ENCODE measurements at places on chromosomes 7 and 10.
A peak's percentile ranks its signal among the peaks of the same experiment; 100 is the strongest.

DNA sequence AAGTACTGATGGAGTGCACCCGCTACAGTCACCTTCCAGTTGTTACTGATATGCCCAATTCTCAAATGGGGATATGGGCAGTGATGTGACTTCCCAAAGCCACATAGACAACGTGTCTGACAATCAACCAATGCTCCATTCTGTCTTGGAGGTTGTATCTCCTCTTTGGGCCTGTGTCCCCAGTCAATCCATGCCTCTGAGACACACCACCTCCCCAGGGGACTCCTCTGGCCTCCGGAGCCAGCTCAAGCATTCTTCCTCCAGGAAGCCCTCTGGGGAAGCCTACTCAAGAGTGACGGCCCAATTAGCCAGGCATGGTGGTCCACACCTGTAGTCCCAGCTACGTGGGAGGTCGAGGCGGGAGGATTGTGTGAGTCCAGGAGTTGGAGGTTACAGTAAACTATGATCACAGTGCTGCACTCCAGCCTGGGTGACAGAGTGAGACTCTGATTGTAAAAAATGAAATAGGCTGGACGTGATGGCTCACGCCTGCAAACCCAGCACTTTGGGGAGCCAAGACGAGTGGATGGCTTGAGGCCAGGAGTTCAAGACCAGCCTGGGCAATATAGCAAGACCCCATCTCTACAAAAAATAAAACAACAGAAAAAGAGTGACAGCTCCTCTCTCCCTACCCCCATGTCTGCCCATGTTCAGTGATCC, 99.5 kb upstream of the TNRC18 start:
- DNase-seq = no peak

GRCh38 chr10:3136763-3137611, 35.6 kb downstream of the PITRM1 start:
- no peak for DNase-seq

GRCh38 chr10:97135464-97135863, 50.3 kb downstream of the SLIT1 start:
- DNase-seq = no peak

DNA sequence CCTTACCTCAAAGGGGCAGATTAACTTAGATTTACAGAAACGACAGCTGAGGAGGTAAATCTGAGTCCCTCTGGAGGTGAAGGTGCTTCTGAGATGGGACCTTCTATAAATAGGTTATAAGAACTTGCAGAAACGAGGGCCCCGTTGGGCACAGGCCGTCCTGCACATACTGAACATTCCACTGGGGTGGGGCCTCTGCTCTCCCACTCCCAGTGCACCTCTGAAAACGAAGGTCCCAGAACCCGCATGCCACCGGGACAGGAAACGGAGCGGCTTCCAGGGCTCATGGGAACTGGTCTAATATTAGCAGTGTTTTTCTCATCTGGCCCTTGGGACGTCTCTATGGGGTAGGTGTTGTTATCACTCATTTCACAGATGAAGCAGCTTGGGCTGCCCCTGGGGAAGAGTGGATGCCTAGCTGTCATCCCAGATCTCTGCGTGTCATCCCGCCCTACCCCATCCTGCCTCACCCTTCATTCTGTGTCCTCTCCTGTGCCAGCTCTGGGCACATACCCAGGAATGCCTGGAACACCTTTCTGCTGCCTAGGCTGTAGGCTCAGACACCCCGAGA, 19.6 kb downstream of the C10orf62 start:
- DNase-seq = no peak

- peak; percentile 6 for DNase-seq
These were observed 42.8 kb downstream of the CTTNBP2 start for GRCh38 chr7:117830422-117830954.

DNA sequence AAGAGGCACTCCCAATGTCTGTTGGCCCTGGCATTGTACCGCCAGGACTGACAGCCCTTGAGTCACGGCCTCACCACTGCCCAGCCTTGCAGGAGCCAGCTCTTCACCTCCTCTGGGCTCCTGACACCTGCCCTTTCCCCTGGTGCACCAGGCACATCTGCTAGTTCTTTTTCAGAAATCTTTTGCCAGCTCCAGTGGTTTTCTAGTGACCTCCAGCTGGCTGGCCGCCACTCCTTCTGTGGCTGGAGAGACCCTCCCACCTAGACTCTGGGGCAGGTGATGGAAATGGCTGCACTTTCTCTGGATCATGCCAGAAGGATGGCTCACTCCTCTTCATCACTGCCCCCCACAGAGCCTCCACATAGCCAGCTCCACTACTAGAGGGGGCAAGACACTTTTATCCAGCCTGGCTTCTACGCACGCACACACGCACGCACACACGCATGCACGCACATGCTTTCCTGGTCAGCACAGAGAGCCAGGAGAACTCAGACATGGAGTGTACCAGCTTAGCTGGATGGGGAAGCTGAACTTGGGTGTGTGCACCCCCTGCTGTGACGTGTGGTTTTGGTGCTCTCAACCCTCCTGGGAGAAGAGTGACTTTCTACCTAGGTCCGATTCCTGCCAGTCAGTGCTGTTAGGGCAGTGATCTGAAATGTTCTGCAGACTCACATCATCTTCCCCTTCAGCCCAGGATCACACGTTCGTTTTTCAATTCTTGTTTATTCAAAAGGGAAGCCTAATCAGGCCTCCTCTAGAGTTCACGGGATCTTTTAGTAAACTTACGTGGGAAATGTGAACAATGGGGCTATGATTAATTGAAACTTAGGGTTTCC, 222.0 kb downstream of the PRPF18 start:
- no peak for DNase-seq

DNA sequence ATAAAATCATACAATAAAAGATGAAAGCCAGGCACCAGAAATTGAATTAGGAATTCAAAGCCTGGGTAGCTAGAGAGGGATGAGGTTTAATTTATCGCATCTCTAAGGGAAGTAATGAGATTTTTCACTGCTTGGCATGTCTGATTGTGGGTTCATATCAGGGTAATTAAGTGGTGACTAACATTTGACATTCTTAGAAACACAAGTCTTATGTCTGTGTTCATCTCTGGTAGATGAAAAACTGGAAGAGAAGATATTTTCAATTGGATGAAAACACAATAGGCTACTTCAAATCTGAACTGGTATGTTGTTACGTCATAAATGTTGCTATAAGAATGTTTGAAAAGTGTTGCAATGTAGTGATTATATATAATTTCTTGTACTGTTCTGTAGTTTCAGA, 36.8 kb upstream of the ARMS2 start:
- DNase-seq = no peak

- no peak for DNase-seq
These were observed 10.4 kb upstream of the IL15RA start for GRCh38 chr10:5987747-5988146.

DNA sequence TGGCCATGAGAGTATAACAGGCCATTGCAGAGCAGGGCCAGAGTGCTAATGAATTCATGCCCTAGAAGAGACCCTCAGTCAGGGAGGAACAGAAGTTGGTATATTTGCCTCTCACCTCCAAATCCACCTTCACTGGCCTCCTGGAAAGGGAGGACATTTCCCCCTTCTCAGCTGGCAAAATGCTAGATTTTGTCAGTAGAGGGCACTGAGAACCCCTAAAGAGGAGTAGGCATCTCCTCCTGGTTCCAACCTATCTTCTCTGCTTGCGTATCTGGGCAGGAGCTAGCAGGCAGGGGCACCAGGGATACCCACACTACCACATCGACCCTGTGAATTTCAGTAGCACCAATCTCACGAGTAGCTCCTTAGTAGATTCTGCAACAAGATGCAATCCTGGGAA, 79.8 kb upstream of the GHITM start:
- no peak for DNase-seq

GRCh38 chr7:80272560-80273239, 138.1 kb downstream of the GNAI1 start:
- no peak for DNase-seq

DNA sequence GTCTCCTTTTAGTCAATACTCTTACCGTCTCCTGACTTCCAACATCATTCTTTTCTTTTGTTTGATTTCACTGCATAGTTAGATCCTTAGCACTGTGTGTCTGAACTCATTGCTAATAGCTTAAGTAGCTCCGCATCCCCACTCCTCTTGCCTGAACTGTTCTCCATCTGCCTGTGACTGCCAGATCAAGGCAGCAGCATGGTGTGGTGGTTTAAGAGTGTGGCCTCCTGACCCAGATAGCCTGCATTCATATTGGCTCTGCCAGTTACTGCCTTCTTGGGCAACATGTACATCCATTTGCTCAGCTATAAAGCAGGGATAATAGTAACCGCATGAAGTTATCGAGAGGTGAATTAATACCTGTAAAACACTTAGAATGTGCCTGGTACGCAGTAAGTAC, 50.8 kb downstream of the SUFU start:
- DNase-seq = no peak

DNA sequence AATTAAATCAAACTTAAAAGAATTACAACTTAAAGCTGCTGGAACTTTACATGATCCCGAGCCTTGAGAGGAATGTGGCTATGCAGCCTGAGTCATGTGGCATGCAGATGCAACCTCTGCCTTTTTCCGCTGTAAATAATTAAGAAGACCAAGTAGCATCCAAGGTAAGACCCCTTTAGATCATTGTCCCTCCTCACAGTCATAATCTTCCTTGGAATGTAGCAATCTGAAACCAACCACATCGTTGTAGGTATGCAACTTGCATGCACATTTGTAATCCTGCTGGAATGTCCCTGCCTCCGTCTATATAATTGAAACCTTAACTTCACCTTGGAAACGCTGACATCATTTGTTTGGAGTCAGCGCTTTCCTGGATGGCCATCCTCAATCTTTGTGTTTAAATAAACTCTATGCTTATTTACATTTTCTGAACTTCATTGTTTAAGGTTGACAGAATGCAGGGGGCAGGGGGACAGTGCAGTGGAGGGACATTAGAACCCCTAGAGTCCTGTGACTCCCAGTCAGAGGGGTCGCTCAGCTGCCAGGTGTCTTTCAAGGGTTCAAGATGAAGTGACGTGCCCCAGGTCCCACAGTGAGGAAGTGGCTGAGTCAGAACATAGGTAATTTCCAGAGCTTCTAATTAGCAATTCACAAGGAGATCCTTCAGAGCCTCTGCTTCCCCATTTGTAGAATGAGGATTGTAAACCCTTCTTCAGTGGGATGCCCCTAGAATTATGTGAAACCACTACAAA, 110.7 kb downstream of the RALA start:
- DNase-seq = no peak

GRCh38 chr10:130108934-130109604, 1.6 kb downstream of the C10orf143 start:
- no peak for DNase-seq

GRCh38 chr7:110407242-110407641, 683.7 kb upstream of the LRRN3 start:
- DNase-seq = no peak

DNA sequence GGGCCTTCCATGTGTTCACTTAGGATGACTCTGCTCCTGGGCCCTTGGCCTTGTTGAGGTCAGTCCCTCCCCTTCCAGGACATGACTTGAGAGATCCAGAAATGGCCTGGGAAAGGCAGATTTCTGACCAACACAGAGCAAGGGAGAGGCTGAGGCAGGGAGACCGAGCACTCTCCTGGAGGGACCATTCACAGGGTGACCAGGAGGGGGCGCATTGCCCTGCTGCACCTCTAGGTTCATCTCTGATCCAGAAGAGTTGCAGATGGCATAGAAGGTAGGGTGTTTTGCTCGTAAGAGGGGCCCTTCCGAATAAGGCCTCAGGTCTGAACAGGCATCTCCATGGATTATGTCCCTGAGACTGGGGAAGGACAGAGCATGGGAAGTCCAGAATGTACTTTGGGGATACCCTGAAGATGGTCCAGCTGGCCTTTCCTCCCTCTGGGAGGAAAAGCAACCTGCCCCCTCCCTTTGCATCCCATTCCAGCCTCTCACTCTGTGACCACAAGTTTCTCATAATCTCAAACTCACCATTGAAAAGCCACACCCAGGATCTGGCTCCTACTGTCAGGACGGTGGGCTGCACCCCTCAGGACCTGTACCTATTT, 6.6 kb downstream of the DMBT1 start:
- DNase-seq = no peak

- DNase-seq = no peak
These were observed 244.1 kb upstream of the SEMA3C start for GRCh38 chr7:81162771-81163525.

DNA sequence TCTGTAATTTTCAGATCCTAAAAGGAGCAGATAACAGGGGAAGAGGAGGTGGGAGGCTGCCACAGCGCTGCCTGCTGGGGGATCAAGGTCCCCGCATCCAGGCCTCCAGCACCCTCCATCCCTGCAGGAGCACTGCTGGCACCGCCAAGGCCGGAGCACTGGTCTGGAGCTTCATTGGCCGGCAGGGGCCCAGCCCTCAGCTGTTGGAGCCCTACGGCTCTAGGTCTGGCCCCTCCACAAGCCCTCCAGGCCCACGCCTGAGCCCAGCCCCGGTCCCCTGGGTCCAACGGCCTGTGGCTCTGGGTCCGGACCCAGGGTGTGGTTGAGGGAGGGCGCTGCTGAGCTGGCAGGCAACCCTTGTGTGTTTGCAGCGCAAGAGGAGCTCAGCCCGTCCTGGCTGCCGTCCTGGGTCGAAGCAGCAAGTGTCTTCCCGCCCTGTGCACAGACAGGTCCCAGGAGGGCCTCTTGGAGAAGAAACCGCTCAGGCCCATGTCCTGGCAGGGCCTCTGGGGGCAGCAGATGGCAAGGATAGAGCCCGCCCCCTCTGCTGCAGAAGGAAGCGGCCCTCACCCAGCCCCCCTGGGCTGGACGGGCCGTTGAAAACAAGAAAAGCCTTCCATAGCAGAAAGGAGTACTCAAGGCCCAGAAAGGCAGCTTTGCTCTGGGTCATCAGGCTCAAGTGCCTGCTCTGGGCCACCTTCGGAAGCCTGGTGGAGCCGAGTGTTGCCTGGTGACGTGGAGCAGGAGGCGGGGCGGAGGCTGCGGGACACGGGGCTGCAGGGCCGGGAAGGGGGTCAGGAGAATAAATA, 54.3 kb upstream of the TNRC18 start:
- no peak for DNase-seq

GRCh38 chr7:2819954-2820397, 24.1 kb downstream of the GNA12 start:
- DNase-seq = no peak

DNA sequence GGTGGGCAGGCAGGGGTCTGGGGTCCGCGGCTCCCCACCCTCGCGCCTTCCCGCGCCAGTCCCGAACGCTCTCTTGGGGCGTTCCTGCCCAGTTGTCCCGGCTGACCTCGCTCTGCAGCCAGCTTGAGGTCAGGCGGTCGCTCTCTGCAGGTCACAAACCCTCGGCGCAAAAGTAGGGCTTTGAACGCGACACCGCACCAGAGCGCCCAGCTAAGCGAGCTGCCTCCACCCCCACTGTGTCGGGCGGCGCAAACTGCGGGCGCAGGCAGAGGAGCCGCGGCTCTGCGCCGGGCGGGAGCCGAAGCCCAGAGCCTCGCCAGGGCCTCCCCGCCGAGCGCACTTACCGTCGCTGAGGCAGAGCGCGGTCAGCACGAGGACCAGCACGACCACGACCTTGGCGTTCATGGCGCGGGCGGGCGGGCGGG, 284 bp downstream of the CXCL12 start:
- DNase-seq = no peak

- no peak for DNase-seq
These were observed 955 bp downstream of the DUS4L start for GRCh38 chr7:107564553-107565298.

GRCh38 chr7:92150450-92151017, 16.3 kb upstream of the CYP51A1 start:
- DNase-seq = no peak
